IPS DF 6.9 (cell line): ENCODE measurements at places on chromosomes 11 and 22.

GRCh38 chr11:122692444-122692843, 36.9 kb downstream of the UBASH3B start:
- DNase-seq = no peak

- no peak for DNase-seq
These were observed 153.7 kb downstream of the MYO18B start for GRCh38 chr22:25895678-25896077.

- no peak for DNase-seq
These were observed 75.9 kb downstream of the BARX2 start for GRCh38 chr11:129451524-129451923.

DNA sequence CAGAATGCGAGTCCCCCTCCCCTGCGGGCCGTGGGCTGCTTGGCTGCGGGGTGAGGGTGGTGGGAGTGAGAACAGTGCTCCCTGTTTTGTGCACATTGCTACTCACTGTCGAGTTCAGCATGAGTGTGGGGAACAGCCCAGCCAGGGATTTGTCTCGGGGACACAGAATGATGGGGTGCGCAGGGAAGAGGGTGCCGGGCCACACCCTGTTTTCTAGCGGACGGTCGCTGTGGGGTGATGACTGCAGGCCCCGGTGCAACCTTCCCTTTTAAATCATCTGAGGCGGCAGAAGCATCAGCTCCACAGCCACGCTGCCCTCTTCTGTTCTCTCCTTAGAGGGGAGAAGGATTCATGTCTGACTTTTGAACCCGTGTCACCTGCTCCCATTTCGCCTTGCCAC, 1051.2 kb downstream of the TBC1D22A start:
- DNase-seq = no peak

- DNase-seq = no peak
These were observed 55.7 kb downstream of the MYH9 start for GRCh38 chr22:36331912-36332622.

DNA sequence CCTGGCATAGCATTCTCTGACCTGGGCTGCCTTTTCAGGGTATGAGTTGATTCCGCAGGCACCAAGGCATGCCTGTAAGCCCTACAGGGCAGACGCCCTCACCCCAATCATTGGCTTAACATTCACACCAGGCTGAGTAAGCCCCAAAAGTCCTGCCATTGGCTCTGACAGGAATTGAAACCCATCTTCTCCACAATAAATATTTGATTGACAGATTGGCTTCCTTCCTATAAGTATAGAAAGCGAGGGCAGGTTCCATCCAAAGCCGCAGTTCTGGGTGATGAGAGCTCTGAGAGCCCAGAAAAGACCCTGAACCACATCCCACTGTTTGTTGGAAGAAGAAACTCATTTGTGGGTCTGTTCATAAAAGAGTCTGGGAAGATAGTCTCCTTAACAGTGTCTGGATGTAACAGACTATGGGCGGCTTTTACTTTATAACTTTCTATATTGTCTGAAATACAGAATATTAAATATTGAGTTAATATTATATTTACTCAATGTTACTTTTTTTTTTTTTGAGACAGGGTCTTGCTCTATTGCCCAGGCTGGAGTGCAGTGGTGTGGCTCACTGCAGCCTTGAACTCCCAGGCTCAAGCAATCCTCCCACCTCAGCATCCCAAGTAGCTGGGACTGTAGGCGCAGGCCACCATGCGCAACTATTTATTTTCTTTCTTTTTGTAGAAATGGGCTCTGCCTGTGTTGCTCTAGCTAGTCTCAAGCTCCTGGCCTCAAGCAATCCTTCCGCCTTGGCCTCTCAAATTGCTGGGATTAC, 46.8 kb downstream of the FAM83F start:
- DNase-seq = no peak

DNA sequence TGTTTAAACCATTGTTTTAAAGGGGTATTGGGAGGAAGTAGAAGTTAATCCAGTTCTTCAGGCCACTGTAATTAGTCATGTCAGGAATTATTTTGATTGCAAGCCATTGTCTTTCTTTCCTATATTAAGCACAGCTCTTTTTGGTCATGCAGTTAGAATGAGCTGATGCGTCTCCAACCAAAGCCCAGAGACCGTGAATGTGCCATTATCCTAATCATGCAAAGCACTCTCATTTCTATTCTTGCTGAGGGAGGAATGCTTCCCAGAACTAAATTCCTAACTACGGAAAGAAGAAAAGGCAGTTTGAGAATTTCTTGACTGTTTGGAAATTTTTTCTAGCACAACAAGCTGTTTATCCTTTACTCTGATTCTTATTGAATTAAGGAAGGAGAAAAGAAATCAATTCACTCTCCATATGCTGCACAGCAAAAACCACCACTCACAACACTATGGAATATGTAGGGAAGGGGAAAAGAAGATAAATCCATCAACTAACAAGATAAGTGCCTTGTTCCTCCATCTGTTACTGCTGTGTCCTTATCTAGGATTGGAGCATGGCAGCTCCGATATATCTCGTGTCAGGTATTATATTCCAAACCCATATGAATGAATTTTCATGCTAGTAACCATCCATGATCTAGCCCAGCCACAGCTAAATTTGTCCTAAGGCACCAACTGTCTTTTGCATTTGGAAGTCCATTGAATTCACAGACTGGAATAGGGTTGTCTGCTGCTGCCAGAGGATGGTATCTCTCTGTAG, 70.8 kb downstream of the NTM start:
- no peak for DNase-seq

GRCh38 chr22:32055069-32055468, 12.0 kb downstream of the SLC5A1 start:
- no peak for DNase-seq

GRCh38 chr22:23829845-23830372, 8.9 kb downstream of the DERL3 start:
- DNase-seq = no peak

DNA sequence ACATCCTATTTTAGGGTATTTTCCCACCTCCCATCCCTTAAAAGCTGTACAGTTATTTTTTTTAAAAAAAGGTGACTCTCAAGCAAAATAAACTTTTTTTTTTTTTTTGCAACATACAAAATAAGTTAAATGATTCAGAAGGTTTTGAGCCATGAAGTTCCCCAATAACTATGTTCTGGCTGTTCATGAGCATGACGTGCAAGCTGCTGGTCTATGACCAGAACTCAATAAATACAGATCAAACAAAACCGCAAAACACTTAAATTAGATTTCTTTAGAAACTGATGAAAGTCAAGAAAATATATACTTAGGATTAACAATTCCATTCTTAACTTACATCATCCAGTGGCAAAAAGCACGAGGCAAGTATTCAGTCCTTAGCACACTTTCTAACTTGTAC, 24.1 kb upstream of the CLNS1A start:
- no peak for DNase-seq

DNA sequence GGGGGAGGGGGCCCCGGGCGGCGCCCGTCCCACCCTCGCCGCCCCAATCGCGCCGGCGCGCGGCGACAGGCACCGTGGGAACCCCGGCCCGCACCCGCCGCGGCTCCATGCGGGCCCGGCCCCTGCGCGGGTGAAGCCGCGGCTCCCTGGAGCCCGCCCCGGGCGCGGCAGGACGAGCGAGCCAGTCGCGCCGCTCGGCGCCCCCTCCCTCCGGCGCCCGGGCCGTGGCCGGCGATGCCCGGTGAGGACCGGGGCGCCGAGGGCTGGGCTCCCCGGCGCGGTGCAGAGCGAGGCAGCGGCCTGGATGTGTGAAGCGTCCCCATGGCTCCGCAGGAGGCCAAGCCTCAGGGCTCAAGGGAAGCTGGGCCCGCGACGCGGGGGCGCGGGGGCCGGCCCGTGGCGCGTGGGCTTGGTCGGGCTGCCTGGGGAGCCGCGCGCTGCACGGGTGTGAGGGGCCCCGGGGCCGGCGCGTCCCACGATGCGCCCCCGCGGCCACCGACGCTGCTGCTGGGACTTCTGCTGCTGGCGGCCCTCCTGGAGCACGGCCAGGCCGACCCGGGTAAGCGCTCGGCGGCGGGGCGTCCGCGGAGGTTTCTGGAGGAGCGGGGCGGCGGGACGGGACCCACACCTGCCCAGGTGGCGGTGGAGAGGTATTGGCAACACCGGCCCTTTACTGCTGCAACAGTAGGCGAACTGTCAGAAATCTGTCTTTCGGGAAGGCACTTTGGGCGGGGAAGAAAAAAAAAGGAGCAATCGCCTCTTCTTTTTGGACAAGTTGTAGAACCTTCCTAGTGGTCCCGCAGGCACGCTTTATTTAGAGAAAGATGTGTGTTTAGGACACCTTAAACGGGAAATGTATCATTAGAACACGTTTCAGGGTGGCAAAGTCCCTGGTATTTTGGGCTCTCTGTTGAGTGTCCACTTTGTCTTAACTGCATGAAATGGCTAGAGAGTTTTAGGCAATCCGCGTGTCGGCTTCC, 119.4 kb downstream of the HIPK3 start:
- DNase-seq = no peak

- DNase-seq = no peak
These were observed 13.8 kb downstream of the EIF4ENIF1 start for GRCh38 chr22:31475800-31476199.

DNA sequence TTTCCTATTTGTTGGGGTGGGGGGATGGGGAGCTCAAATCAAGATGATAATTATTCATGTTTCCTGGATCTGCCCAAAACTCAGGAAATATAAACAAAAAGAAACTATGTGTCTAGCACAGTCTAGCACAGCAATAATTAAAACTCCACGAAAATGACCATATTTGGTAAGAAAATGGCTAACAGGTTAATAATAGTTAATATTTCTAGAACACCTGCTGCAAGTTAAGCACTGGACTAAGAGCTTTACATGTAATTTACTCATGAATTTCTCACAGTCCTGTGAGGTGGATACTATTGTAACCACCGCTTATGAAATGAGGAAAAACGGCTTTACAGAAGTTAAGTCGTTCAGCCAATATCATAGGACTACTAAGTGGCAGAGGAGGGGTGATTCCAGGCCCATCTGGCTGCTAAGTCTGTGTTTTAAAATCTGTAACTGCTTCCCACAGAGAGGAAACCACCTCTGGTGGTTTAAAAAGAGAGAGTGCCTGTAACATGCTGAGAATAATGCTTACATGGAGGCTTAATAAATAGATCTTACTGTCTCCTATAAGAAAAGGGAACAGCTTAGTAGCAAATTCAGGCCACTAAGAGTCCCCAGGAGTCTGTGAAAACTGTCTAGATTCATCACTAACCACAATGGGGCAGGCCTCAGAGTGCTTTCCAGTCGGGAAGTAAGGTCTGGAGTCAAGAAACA, 11.0 kb upstream of the AMOTL1 start:
- no peak for DNase-seq

GRCh38 chr11:7508087-7508486, 5.7 kb upstream of the PPFIBP2 start:
- DNase-seq = no peak

DNA sequence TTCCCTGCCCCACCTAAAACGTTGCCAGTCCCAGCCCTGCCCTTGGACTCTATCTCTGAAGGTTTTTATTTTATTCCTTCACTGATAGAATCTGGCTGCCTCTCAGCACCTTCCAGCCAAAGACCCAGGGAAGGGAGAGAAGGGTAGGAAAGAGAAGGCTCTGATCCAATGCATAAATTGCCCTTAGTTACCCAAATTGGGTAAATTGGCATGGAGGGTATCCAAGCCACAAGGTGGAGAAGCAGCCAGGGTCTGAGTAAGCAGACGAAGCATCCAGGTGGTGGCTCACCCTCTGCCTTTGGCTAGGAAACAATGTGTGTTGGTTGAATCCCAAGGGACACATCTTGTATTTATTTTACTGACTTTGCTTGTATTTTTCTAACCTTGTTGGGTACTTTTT, 89.0 kb downstream of the FEZ1 start:
- no peak for DNase-seq

GRCh38 chr22:28229566-28230485, 310.8 kb upstream of the PITPNB start:
- no peak for DNase-seq

DNA sequence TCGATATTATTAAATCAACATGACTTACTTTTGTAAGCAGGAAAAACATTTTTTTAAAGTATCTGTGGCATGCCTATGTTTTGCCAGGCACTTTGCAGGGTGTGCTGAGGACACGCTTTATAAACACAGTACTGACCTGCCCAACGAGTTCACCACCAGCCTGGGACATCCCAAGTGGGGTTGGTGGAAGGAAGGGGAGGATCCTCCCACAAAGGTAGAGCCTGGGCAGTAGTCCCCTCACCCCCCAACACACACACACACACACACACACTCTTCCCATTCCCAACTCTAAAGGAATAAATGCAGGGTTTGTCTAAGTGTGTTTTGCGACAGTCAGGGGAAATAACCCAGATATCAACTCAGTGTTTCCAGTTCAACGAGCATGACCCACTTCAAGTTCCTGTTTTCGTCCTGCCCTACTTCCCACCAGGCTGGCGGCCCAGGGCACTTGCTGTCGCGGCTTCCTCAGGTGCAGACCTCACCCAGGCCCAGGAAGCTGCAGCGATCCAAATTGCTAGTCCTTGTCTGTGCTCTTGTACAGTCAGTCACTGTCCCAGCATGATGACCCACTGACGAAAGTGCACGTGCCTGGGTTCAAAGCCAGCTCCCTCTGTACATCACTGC, 3.1 kb downstream of the CERK start:
- DNase-seq = no peak

- DNase-seq = no peak
These were observed 57.1 kb upstream of the TIMP3 start for GRCh38 chr22:32744176-32744959.

DNA sequence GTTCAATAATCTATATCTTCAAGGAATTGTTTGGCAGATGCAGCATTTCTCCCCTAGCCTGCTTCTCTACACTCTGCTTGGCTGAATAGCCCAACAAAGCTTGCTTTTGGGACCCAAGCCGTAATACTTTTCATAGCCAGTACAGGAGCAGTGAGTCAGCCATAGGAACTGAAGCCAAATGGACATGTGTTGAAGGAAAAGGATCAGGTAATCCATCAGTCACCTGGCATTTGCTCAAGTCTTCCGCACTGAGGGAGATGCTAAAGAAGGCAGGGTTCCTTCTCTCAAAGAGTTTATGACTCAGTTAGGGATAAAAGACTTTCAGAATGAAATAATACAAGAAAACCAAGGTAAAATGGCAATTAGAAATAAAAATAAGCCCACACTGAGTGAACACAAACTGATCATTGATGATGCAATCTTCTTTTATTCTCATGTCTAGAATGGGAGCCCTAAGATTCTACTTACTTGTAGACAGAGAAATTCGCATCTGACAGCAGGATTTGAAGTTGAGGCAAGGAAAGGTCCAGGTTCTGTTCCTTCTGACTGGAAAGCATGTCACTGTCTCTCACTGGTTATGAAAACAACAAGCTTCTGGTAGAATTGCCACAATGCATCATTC, 13.2 kb downstream of the C11orf87 start:
- DNase-seq = no peak

DNA sequence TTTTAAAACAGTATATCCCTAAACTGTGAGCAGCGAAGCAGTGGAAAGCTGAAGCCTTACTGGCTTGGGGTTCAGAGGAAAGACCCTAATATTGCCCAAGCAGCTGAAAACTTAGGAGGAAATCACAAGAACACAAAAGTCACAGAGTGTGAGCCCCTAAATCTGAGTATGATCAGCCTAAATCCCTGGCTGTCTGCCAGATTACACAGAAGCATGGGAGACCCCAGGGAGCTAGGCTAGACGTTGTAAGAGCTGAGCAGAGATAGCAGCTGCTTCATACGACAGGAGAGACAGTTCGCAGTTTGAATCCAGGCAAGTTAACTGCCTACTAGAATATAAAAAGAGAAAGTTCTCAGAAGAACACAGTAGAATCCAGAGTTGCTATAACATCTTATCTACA, 81.2 kb downstream of the PACS1 start:
- no peak for DNase-seq

- no peak for DNase-seq
These were observed 25.7 kb downstream of the DRD4 start for GRCh38 chr11:662689-663274.
